ENCODE measurements at places on chromosomes 4 and X.

DNA sequence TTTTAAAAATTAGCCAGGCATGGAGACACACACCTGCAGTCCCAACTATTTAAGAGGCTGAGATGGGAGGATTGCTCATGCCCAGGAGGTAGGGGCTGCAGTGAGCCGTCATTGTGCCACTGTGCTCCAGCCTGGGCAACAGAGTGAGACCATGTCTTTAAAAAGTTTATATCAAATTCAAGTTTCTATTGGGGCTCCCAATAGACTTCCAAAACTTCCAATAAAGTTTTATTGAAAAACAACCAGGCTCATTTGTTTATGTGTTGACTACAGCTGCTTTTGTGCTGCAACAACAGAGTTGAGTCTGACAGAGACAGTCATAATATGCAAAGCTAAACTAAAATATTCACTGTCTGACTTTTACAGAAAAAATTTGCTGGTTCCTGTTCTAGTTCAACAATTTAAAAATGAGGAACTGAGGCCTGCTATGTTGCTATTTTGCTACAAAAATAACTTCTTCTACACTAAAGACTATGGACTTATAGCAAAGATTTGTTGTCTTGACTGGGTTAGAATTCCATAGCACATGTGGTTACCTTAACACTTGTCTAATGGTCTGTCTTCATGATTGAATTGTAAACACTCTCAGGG lies 63.3 kb upstream of the RELL1 start:
- DNase-seq = peak; percentile 22

GRCh38 chr4:113294908-113295307 lies 245.5 kb downstream of the ANK2 start:
- no peak for DNase-seq

DNA sequence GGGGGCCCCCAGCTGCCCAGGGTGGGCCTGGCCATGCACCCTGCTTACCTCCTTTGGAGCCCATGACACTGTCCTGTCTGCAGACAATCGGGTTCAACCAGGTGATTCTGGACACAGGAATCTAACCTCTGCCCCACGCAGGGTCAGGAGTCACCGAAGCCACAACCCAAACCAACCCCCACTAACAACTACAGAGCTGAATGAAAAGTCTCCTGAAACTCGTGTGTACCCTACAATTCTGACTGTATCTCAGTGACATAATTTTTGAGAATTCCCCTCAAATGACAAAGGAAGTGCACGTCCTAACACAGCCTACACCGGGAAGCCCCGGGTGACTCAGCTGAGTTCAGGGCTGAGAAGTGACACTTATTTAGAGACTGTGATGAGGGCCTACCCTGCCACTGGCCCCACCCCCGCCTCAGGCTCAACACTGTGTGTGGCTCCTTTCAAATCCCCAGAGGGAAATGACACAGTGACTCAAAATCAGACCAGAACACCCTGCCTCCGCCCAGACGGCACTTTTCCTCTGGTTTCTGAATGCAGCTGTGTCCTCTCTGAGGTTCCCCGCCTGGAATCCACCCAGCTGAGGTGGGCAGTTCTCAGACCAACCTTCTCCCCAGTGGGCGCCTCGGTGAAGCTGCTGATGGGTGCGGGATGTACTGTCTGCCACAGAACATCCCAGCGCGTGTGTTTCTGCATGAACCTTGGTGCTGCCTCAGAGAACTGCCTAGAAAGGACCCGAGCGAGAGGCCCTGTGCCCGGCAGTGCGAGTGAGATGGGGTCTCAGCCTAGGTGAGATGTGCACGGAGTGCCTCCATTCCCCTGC lies 9.9 kb downstream of the TNIP2 start:
- DNase-seq = peak; percentile 98

- no peak for DNase-seq
Observed at GRCh38 chr4:158282252-158282651, 72.0 kb downstream of the TMEM144 start.

- DNase-seq = no peak
Observed at GRCh38 chrX:1321674-1322073, 14.9 kb upstream of the IL3RA start.

GRCh38 chr4:71635139-71635748 lies 148.6 kb downstream of the GC start:
- no peak for DNase-seq

DNA sequence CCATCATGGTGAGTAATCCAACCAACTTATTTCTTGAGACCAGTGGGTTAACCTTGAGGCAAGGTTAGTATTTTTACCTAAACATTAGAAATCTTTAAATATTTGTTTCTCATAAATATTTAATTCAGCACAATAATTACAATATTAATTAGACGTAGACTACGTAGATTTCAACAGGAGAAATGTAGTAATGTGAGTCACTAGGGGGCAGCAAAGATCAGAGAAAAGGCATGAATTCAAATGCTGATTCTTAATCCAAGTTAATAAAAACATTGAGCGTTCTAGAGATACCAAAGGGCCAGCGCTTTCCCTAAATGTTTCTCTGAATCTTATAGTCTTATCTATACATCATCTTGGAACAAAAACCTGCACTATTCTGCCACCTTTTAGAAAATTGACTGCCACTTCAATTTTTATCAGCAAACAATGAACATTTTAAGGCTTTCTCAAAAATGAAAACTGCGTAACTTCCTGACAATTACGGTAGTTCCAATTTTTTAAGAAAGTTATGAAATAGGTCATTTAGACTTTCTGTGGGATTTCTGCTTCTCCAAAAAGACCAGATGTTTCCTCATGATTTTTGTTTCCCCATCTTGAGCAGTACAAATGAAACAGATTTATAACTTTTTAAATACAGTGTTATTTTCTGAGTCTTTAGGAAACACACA lies 180.7 kb downstream of the GASK1B start:
- DNase-seq = peak; percentile 56

GRCh38 chrX:49120091-49120490 lies 3.4 kb downstream of the GPKOW start:
- DNase-seq = no peak

- DNase-seq = no peak
Observed at GRCh38 chr4:95546221-95546620, 2.6 kb downstream of the UNC5C start.

DNA sequence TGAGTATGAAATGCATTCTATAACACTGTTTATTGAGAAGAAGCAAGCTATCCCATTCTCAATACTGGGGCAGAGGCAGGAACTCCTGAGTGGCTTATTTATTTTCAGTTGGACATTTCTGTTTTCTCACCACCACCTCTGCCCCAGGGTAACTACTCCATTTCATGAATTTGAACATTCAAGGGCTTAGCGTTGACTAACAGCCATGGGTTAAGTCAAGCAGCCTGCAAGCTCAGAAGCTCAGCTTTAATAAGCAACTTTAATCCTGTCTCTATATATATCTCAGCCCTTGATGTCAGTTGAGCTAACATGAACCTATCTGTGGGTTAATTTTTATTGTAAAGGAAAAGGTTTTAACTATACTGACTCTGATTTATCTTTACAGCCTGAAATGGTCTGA lies 93.8 kb downstream of the MBNL3 start:
- no peak for DNase-seq

DNA sequence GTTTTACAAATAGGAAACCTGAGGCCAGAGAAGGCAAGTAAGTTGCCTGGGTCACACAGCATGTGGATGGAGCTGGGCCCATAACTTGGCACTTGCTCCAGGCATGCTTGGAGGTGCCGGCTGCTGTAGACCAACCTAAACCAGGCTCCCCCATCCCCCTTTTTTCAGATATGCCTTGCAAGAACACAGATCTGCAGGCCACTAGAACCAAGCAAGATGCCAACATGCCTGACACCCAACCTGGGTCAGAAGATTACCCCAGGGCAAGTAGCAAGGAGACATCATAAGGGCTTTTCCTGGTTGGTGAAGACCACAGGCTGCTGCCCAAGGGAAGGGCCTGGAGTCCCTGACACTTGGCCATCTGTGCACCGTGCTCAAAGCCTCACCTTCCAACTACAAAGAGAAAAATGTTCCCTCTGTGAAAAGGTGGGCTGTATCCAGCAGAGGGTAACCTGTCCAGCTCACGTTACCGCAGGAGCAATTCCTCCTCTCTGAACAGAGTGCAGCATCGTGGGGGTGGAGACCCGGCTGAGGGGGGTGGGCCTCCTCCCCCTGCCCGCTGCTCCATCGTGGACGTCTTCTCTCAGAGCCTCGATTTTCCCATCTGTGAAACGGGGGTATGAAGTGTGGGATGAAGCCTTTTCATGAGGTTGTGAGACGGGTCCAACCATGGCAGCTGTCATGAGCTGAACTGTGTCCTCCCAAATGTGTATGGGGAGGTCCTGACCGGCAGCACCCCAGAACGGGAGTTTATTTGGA lies 23.0 kb downstream of the HMX1 start:
- no peak for DNase-seq

DNA sequence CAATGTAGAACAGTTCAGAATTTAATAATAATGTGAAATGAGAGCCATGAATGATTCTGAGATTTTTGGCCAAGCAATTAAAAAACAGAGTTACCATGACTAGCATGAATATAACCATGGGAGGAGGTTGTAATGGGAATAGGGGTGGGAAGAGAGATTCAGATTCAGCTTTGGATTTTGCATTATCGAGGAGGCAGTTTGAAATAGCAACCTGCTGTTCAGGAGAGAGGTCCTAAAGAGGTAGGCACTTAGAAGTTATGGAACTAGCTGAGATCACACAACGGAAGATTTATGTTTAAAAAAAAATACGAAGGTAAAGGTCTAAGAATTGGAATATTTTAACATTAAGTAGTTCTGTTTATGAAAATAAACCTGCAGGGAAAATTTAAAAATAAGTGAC lies 124.4 kb upstream of the TECRL start:
- no peak for DNase-seq

DNA sequence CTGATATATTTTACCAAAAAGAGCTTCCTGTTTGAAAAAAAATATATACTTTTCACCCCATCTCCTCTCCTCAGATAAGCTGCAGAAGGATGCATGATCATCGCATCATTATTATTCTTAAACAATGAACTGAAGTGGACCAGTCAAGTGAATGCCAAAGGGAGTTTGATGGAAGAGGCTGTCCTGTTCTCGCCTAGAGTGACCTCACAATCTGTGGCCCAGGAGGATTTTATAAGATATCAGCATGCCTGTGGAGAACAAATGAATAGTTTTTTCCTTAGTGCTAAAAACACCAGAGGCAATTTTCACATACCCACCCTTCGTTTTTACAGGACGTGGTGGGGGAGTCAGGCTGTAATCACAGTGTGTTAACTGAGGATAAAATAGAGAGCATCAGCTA lies 112.7 kb downstream of the USP46 start:
- no peak for DNase-seq

DNA sequence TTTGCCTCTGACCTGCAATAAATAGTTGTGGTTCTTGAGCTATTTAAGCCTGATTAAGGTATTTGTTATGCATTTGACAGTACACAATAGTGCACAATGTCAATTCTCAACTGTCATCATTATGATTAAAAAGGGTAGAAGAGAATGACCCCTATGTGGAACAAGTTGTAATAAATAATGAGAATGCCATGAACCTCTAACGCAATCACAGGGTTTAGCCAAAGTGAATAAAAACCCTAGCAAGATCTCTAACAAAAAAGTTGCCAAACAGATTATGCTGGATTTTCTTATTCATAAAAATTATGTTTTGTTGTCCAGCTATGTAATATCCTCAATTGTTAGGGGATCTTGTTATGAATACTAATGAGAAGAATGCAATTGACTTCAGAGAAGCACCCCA lies 387.4 kb downstream of the GPAT3 start:
- DNase-seq = no peak

DNA sequence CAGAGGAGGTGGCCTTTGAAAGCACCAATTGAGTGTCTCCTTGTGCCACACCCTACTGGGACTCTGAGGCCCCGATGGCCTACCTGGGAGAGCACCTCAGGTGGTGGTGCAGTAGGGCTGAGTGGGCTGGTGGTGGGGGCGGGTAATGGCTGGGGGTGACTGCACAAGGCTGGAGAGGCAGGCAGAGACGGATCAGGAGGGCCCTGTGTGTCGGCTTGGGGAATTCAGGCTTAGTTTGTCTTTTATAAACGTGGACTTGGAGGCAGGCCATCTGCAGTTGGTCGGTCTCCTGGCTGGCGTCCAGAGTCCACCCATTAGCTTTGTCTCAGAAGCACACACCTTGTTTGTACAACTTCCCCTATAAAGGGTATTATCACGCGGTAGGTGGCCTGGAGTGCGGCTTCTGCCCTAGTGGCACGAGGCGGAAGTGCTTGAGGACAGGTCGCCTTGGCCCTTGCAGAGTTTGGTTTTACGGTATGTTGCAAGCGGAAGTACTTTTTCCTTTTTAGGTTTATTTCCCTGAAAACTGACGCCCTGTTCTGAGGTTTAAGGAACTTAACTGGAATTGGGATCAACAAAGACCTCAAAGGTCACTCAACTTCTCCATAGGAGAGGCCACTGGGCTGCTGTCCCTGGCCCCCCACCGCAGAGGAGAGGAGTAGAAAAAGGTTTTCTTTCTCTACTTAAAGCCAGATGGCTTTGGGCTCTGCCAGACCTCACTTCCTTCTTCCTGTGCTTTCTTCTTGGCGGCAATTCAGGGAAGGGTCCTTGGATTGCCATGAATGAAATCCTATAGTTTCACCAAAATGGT lies 8.0 kb downstream of the TBC1D14 start:
- DNase-seq = peak; percentile 82

DNA sequence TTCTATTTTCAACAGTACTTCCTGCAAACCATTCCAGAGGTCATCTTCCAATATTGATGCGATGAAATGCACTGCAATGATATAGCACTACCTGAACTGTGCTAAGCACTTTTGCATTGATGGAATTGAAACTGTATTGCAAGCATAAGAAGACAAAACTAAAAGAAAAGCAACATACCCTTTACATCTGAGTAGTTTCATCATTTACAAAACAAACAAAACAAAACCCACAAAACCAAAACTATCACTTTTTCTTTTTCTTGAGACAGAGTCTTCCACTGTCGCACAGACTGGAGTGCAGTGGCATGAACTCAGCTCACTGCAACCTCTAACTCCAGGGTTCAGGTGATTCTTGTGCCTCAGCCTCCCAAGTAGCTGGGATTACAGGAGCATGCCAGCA lies 120.1 kb upstream of the NAP1L5 start:
- no peak for DNase-seq

GRCh38 chr4:92101737-92102172 lies 202.0 kb upstream of the GRID2 start:
- DNase-seq = no peak

DNA sequence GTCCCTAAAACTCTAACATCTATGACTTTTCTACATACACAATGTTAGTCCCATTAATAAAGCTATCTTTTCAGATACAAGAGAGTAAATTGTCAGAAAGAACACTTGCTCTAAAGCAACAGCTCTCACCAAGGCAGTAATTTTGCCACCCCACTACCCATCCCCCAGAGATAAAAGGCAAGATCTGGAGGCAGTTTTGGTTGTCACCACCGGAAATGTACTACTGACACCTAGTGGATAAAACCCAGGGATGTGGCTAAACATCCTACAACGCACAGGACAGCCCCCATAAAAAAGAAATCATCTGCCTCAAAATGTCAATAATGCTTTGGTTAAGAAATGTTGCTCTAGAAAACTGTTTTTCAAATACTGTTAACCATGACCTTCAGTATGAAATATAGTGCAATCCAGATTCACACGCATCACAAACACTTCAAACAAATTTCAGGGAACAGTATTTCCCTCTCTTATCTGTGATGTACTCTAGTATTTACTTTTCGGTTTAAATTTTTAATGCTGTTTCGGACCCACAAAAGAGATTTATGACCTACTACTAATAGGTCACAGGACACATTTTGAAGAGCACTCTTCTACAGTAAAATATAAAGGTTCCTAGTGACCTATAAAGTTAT lies 5.1 kb downstream of the FBXL5 start:
- DNase-seq = peak; percentile 74

- peak; percentile 2 for DNase-seq
Observed at GRCh38 chrX:109830704-109831206, 97.7 kb upstream of the ACSL4 start.

- no peak for DNase-seq
Observed at GRCh38 chr4:107866726-107867125, 42.0 kb downstream of the SGMS2 start.
